ENCODE measurements at places on chromosomes 4 and X. TPM values are rescaled to one million over a fixed set of nuclear protein-coding genes. Genes with fewer than 3 reads are reported as not detected.

Gene HMGN5
- total RNA-seq, result 1.2 TPM

DNA sequence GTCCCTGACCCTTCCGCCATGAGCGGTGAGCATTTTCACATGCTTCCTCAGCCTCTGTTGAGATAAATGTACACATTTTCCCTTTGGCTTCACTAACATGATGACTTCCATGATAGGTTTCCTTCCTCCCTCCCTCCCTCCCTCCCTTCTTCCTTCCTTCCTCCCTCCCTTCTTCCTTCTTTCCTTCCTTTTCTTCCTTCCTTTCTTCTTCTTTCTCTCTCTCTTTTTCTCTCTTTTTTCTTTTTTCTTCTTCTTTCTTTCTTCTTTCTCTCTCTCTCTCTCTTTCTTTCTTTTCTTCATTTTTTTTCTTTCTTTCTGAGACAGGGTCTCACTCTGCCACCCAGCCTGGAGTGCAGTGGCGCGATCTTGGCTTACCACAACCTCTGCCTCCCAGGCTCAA is 8.9 kb downstream of the HGFAC start:
- H3K27me3 ChIP-seq, result peaks cover 8% of the 10 kb centered on the region
- DNase-seq, result no peak
- H3K4me3 ChIP-seq, result no peak overlapping the region
- H3K27ac ChIP-seq, result no peak overlapping the region
- H3K4me1 ChIP-seq, result no peaks in the 10 kb centered on the region
- H3K36me3 ChIP-seq, result peaks cover 2% of the 10 kb centered on the region

DNA sequence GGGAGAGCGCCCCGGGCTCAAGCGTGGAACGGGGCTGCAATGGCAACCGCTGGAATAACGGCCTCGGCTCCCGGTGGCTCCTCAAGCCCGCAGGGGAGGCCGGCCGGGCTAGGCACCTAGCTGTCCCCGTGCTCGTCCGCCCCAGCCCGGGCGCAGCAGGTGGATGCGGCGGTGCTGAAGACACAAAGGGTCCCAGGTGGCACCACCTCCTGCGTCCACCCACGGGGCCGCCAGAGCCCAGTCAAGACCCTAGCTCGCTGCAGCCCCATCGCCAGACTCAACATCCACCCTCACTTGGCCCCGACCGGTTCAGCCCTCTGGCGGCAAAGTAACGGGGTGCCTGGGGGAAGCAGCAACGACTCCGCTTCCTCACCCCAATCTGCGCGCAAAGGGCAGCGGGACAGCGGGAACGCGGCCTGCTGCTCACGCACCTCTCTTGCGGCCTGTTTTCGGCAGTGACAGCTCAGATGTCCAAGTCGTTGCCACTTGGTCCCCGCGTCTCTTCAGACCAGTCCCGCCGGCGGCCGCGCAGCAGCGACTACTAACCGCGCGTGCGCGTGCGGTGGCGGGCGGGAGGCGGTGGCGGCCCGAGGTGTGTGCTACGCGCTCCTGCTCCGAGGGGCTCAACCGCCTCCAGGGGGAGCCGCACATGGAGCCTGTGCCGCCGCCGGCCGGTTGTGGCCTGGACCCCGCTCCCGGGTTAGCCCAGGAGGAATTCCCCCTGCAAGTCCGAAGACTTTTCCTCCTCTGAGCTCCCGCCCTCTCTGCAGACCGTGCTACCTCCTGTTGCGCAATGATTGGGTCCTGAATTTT is at the start of gene CLGN:
CLGN (minus strand) TSS at position 543 of the 813 bp plus-strand sequence. CDS start 14,570 bp downstream, outside the sequence.
- H3K27me3 ChIP-seq, result peaks cover 48% of the 10 kb centered on the region
- no peaks in the 10 kb centered on the region for H3K36me3 ChIP-seq
- H3K4me1 ChIP-seq, result peaks cover 12% of the 10 kb centered on the region
- peak within 1 kb of the TSS; percentile 85 for H3K4me3 ChIP-seq
- H3K27ac ChIP-seq, result no peak within 1 kb of the TSS

DNA sequence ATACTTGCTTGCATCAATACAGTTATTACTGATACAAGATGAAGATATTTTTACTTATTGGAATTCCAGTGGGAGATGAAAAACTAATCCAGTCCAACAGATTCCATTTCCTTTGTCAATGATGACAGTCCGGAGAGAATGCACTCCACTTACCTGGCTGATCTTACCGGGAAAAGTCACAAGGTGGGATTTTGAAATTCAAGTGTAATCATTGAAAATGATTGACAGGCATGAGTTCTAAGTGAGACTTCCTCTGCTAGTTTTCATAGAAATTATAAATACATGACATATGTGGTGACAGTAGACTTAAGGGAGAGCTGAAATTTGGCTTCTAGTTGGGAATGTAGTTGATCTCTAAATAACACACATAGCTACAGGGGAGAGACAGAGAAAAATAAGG is 859.9 kb downstream of the FAT4 start:
- H3K4me3 ChIP-seq, result no peak overlapping the region
- H3K27me3 ChIP-seq, result no peaks in the 10 kb centered on the region
- no peak overlapping the region for H3K27ac ChIP-seq
- H3K4me1 ChIP-seq, result no peaks in the 10 kb centered on the region
- no peaks in the 10 kb centered on the region for H3K36me3 ChIP-seq
- no peak for DNase-seq

Measured in activated B cell treated with CpG ODN at 0.5 μM for 24 hours (primary cell).